ENCODE measurements at places on chromosomes 12 and 14. TPM values are rescaled to one million over a fixed set of nuclear protein-coding genes. Genes with fewer than 3 reads are reported as not detected.
A peak's percentile ranks its signal among the peaks of the same experiment; 100 is the strongest.

GRCh38 chr14:68367536-68367935, 425.3 kb downstream of the ZFP36L1 start:
- no peak for DNase-seq

The TPH2 gene
- total RNA-seq: 0.23 TPM

The MAP3K9 gene
- total RNA-seq: 11.2 TPM

GRCh38 chr14:90700933-90701776, 115.1 kb downstream of the TTC7B start:
- DNase-seq: no peak

- peak; percentile 74 for DNase-seq
Measured at GRCh38 chr14:68788996-68789820, 3.7 kb downstream of the ZFP36L1 start.

The FSCB gene
- total RNA-seq: not detected

DNA sequence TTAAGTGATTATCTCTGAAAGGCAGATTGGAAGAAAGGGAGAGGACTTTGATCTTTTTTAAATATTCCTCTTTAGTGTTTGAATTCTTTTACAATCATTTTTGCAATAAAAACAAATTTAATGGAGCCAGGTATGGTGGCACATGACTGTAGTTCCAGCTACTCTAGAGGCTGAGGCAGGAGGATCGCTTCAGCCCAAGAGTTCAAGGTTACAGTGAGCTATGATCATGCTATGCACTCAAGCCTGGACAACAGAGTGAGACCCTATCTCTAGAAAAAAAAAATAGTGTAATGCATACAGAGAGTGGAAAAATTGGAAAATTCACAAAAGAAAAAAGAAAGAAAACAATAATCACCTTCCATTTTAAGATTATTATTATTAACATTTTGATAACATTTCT, 15.2 kb upstream of the HECTD1 start:
- no peak for DNase-seq

DNA sequence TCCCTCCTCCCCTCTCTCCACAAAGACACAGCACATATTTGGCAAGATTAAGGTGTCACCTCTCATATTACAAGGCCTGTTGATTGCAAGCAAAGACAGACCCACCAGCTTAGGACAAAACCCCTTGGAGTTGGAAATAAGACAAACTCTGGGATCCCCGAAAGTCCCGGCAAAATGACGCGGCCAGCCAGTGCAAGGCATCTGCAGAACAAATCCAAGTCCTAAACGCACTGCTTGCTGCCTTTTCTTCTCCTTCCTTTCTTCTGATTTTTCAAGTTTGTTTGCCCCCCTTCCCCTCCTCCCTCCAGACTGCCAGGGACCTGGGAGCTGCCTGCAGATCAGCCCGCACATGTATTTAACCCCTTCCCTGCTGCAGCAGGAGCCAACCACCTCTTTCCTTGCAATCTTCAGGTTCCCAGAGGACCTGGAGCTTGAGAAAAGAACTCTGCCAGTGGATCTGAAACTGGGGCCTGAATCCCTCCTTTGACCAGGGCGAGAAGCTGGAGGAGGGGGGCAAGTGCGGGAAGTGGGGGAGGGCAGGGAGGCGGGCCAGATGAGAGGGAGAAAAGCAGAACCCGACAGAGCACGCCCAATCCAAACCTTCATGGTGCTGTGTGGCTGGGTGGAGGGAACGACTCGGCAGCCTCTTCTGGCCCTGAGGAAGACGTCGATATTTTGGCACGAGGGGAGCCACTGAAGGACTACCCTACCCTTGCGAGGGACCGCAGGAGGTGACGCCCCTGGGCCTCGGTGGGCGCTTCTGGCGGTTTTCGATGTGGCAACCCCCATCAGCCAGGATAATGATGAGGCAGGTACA, 2.0 kb upstream of the NTF3 start:
- DNase-seq: no peak

DNA sequence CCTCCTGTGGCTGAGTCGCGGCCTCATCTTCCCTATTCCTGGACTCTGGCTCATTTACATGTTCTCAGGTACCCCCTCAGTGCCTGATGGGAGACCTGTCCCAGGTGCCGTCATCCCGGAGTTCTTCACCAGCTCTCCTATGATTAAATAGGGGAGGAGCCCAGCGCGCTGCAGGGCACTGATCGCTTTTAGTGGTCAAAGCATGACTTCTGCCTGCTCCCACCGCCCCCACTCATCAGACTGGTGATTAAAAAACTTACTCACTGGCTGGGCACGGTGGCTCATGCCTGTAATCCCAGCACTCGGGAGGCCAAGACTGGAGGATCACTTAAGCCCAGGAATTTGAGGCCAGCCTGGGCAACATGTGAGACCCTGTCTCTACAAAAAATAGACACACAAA, 85.9 kb downstream of the FOXN4 start:
- no peak for DNase-seq

The GPATCH2L gene
- 73.1 TPM for total RNA-seq

DNA sequence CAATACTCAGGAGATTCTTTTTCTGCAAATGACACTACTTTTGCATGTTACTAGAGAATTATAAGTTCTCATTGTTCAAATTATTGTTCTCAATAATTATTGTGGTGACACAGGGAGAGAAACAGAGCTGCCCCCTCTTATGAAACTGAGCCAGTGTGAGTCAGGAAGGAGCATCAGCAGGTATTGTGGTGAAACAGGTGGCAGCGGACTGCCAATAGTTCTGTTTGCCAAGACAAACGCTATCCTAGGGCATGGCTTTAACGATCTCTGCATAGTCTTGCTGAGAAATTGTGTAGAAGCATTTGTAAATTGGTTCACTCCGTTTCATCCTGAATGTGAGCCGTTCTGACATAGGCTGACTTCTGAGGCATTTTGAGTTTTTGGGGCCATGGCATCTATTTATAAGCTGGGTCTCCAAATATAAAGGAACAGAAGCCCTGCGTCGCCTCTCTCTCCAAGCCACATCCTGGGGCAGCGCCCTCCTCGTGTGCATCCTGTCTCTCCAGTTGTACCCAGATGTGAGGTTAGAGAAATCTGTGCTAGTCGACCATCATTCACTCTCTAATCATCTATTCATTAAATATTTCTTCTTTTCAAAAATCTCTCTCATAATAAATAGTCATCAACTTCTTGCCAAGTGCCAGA, 15.8 kb upstream of the PPP4R4 start:
- DNase-seq: no peak

- DNase-seq: no peak
Measured at GRCh38 chr14:22849212-22849819, 12.9 kb downstream of the MMP14 start.

The MIPOL1 gene
- total RNA-seq: 17.4 TPM

The RTL1 gene
- total RNA-seq: 0.09 TPM

DNA sequence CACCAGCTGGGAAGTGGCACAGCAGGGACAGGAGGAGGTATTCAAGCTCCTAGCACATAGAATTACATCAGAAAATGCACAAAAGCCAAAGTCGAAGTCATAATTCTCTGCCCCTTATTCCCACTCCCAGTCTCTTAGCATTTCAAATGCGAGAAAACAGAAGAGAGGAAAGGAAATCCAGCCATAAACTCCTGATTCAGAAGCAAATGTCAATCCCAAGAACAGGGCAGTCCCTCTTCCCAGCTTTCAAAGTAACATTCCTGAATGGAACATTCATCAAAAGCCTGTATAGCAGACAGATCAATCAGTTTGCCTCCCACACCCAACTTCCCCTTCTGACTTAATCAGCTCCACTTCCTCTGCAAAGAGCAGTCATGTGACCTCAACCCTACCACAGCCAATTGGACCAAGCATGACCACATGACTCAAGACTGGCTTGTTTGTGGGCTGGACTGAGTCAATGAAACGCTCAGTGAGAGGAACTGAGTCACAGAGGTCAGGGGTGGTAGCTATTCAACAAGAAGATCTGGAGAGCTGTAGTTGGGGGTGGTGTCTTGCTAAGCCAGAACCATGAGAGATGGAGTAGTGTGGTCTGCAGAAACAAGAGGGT, 41.4 kb upstream of the TUNAR start:
- no peak for DNase-seq

GRCh38 chr14:94612580-94613554, 676 bp downstream of the SERPINA3 start:
- no peak for DNase-seq

DNA sequence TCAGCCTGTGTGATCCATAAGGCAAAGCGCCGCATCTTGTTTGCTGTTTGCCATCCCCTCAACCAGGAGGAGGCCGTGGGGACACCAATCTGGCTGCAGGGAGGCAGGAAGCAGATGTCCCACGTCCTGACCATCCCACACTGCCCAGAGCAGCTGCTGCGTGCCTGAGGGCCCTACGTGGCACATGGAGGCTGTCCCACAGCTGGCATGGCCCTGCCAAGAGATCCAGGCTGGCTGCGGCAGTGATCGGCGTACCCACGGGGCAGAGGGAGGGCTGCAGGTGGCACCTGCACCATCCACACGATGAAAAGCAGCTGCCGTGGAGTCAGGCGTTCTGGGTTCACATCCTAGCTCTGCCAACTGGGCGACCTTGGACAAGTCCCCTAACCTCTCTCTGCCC, 42.0 kb downstream of the NCOR2 start:
- no peak for DNase-seq

DNA sequence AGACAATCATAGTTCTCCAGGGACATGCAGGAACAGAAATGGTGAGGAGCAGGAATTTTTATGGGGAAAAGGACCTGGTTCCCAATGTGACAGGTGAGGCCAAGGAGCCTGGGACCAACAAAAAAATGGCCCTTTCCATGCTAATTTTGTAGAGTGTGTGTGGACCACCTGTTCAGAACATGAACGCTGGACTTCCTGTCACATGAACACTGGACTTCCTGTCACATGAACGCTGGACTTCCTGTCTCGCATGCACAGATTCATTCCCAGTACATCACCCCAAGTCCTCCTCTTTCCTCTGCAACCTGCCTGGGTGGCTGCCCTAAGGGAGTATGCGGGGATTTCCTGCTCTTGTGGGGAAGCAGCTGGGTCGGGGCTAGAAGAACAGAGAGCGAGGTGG, 10.1 kb downstream of the FGF6 start:
- no peak for DNase-seq

GRCh38 chr12:90404071-90404470, 550.9 kb downstream of the CCER1 start:
- no peak for DNase-seq

The SOAT2 gene
- total RNA-seq: not detected

GRCh38 chr12:53053218-53054111, 3.6 kb downstream of the TNS2 start:
- no peak for DNase-seq

DNA sequence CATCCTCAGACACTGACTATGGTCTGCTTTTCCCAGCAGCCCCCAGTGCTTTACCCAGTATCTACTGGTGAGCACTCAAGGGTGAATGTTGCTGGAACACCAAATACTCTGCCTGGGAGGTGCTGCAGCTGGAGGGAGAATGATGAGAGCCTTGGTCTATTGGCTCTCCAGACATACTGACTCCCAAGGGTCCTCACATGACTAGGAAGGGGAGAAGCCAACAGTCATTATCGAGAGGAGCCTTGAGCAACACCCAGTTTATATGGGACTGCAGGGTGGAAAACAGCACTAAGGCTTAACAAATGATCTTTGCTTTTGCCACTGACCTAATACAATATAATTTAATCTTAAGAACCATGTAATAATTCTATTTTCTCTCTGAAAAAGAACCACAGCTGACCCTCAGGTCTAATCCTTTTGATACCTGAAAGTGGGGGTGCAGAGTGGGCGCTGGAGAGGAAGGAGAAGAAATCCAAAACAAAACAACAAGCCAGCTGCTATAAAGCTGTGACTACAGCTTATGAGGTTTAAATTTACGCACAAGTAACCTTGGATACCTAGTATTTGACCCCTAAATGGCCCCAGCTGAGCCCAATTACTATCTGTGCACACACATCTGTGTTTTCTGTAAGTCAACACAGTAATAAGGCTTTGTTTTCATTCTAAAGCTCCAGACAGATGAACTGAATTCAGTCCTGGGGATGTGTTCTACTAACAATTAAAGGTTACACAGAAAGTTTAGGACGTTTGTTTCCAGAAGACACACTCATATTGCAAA, 107.8 kb upstream of the GRIP1 start:
- no peak for DNase-seq
